ENCODE measurements at places on chromosomes 6 and 20. TPM values are rescaled to one million over a fixed set of nuclear protein-coding genes. Genes with fewer than 3 reads are reported as not detected.

The USP49 gene
- 6.2 TPM for total RNA-seq

The PRDM13 gene
- total RNA-seq, result not detected

The PNPLA1 gene
- 0.27 TPM for total RNA-seq

The COL12A1 gene
- total RNA-seq, result under 0.01 TPM

The RNF39 gene
- not detected for total RNA-seq

The EPHA7 gene
- not detected for total RNA-seq

The HAO1 gene
- not detected for total RNA-seq

The SNAI1 gene
- 1.1 TPM for total RNA-seq

The SPO11 gene
- total RNA-seq, result not detected

The KCNK16 gene
- total RNA-seq, result not detected

The IL17F gene
- not detected for total RNA-seq

The FGD2 gene
- 3.0 TPM for total RNA-seq

The ZSCAN31 gene
- 7.5 TPM for total RNA-seq

The NKAIN4 gene
- total RNA-seq, result not detected

The ZNF311 gene
- total RNA-seq, result 0.27 TPM

The GPX5 gene
- not detected for total RNA-seq

The LZTS3 gene
- total RNA-seq, result 9.4 TPM

The HRH3 gene
- total RNA-seq, result not detected

The HCRTR2 gene
- total RNA-seq, result not detected

The CD93 gene
- total RNA-seq, result 5.9 TPM

The C6orf163 gene
- total RNA-seq, result 0.81 TPM

The RCAN2 gene
- total RNA-seq, result under 0.01 TPM

The SYCP2L gene
- total RNA-seq, result under 0.01 TPM

The KIF13A gene
- 25.3 TPM for total RNA-seq

The CRIP3 gene
- 0.27 TPM for total RNA-seq

The CTAGE9 gene
- total RNA-seq, result not detected

The GSTA2 gene
- not detected for total RNA-seq

The GTSF1L gene
- total RNA-seq, result not detected

The CALHM4 gene
- total RNA-seq, result not detected

The TNF gene
- total RNA-seq, result 0.27 TPM

The CDH22 gene
- total RNA-seq, result not detected

The CDH4 gene
- 8.6 TPM for total RNA-seq

The FAM209B gene
- not detected for total RNA-seq

The SSTR4 gene
- total RNA-seq, result not detected

The ETV7 gene
- 0.27 TPM for total RNA-seq

The RTF2 gene
- 60.1 TPM for total RNA-seq

The GPRC6A gene
- total RNA-seq, result not detected

The FAM217A gene
- not detected for total RNA-seq

The CST4 gene
- not detected for total RNA-seq

All from hematopoietic multipotent progenitor cell (in vitro differentiated cells).